ENCODE measurements at places on chromosomes 11 and 22.

DNA sequence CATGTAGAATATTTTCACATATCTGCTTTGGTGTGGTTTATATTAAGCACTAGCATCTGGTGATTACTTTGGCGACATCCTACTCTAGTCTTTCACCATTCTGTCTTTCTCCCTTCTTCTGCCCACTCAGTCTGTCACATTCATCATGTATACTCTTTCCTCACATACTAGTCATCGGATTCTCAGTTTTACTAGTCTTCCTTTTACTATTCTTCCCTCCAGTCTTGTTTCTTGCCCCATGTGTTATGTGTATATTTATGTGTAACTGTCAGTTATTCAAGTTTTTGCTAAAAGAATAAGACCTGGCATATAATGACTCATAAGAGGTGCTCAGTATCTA is 4.6 kb upstream of the DIXDC1 start:
- no peak for DNase-seq

GRCh38 chr22:42317691-42318547 is 47.5 kb upstream of the TCF20 start:
- DNase-seq: peak; percentile 33

DNA sequence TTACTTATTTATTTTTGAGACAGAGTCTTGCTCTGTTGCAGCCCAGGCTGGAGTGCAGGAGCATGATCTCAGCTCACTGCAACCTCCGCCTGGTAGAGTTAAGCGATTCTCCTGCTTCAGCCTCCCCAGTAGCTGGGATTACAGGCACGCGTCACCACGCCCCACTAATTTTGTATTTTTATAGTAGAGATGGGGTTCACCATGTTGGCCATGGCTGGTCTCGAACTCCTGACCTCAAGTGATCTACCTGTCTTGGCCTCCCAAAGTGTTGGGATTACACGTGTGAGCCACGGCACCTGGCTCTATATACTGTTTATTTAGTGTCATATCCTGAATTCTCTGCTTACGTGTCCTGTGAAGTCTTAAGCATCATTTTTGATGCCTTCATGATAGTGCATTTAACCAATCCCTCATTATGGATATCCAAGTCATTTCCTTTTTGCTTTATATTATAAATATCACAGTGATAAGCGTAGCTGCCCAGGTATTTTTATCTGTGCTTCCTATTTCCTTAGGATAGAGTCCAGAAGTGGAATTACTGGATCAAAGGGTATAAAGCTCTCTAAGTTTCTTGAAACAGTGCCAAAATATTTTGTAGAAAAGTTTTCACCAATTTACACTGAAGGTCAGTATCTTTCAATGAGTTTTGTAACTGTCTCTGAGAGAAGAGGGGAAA is 871 bp upstream of the SIDT2 start:
- DNase-seq: no peak

GRCh38 chr11:3865388-3866193 is 10.1 kb downstream of the STIM1 start:
- DNase-seq: peak; percentile 58

DNA sequence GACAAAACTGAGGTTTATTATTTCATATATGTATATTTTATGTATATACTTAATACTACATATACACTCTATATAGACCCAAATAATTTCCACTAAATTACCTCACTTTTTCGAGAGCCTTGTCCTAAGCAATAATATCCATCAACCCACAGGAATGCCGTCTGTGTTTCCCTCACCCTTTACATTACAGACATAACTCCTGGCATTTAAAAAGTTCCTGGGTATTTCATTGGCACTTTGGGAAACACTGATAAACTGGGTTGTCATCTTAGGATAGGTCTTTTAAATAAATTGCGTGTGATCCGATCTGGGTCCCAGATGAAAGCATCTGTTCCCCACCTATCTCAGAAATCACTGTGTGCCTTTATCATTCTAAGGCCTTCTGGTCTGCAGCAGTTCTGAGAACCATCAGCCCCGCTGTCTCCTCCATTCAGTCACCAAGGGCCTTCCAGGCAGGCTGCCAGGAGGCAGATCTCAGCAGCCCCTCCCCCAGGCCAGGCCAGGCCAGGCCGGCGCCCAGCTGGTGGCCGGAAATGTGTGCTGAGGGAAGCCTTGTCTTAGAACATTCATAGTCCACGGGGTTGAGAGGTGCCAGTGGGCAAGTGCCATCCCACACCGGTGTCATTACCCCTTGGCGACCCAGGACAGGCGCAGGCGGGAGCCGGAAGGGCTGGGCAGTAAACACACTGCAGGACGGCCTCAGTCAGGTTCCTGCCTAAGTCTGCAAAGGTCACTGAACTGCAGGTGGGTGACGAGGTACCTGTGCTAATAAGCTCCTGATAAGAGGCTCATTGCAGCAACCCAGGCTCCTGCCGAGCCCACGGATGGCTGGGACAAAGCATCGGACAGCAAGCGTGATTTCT is 3.3 kb downstream of the FGF19 start:
- peak; percentile 70 for DNase-seq

DNA sequence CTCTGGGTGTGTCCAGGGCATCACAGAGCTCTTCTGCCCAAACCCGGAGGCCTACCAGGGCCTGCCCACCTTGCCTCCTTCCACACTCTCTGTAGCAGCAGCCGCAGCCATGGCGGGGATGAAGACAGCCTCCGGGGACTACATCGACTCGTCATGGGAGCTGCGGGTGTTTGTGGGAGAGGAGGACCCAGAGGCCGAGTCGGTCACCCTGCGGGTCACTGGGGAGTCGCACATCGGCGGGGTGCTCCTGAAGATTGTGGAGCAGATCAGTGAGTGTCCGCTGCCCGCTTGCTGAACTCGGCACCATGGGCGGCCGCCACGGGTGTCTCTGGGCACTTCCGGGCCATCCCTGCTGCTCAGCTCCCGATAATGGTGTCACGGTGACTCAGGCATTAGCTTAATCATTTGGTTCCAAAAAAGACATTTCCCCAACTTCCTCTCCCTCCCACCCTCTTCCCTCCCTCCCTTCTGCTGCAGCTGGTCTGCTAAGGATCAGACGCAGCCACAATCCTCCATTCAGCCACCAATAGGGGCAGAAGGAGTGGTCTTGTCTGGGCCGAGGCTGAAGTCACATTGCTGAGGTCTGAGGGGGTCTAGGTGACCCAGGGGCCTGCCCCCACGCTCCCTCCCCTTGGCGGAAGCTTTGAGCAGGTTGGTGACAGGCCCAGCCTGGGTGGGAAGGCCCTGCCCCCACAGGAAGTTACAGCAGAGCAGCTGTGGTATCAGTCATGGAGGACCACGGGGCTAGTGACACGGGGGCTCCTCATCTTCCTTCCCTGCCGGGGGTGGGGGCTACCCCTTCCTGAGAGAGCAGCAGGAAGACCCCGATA is 950 bp downstream of the FERMT3 start:
- DNase-seq: peak; percentile 81

DNA sequence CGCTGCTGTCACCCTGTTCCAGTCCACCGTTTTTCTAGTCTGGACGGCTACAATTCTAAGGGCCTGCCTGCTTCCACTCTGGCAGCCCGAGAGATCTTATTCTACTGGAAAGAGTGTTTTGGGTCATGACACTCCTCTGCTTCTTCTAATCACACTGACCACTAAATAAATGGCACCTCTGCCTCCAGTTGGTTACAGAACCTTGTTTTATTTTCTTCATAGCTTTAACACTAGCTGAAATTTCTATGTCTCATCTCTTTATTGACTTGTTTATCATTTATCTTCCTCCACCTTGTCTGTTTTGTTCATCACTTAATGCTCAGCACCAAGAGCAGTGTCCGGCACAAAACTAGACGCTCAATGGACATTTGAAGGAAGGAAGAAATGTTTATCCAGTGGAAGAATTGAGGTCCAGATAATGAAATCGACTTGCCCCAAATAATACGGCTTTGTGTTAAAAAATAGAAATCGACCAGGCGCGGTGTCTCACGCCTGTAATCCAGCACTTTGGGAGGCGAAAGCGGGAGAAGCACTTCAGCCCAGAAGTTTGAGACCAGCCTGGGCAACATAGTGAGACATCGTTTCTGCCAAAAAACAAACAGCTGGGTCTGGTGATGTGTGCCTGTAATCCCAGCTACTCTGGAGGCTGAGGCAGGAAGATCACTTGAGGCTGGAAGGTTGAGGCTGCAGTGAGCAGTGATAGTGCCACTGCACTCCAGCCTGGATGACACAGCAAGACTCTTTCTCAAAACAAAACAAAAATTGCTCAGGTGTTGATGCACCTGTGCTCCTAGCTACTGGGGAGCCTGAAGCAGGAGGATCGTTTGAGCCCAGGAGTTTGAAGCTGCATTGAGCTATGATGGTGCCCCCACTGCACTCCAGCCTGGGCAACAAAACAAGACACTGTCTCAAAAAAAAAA is 693 bp upstream of the PRR14L start:
- DNase-seq: no peak

DNA sequence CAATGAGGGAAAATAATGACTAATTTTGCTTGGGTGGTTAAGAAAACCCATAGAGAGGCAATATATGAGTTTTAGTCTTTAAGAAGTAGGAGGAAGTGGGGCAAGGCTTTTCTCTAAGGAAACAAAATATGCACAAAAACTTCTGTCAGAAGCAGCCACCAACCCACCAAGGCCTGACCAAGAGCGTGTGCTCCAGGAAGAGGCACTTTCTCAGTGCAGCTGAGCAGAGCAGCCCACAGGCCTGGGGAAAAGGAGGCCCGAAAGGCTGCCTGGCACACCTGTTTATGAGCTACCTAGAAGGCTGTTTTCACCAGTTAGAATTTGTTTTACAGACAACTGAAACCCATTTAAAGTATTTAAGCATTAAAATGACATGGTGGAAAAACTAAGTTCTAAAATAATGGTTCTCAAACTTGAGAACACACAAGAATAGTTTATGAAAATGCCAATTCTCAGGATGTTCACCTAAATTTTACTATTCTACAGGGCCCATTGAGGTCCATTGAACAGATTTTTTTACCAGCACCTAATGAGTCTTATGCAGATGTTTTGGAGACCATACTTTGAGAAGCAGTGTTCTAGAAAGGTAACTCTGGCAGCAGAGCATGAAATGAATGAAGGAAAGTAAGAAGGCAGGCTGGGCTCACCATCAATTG is 160.5 kb upstream of the DDI1 start:
- DNase-seq: no peak

DNA sequence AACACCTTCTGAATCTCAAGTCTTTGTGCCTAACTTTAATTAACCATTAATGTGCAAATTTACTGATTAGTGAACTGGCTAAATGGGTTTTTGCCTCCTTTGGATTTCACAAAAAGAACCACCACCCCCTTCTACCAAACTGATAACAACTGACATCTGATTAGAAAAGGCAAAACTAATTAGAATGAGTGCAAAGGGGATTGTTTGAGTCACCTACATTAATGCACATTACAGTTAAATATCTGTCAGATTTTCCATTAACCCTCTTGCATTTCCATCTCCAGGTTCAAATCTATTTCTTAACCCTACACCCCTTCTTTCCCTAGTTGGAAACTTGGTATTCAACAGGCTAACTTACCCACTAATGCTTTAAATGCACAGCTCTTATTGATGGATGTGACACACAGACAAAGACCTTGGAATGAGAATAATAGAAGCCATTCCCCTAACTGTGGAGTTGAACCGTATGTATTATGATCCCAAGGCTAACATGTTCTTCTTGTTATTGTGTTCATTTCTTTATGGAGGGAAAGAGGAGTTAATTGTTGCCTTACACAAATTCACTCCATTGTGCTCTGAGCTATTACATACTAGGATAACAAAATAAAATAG is 161.5 kb upstream of the MTMR2 start:
- DNase-seq: no peak

DNA sequence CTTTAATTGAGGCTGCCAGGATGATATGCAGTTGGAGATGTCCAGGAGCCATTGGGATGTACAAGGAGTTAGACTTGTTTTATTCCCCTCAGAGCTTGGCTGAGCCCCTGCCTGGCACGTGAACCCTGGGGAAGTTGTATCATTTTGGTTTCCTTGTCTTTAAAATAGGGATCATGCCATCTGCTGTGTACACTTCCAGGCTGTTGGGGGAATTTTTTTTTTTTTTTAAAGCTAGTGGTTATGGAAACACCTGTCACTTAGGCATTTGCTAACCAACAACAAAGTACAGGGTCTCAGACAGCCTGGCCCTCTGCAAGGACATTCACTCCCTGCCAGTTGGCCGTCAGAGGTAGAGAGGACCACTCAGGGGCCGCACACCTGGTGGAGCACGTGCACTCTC is 8.5 kb upstream of the RAB1B start:
- no peak for DNase-seq

- no peak for DNase-seq
Observed at GRCh38 chr11:66739983-66740382, 11.0 kb upstream of the SPTBN2 start.

GRCh38 chr22:17446698-17447097 is 77.4 kb downstream of the CECR2 start:
- DNase-seq: no peak

DNA sequence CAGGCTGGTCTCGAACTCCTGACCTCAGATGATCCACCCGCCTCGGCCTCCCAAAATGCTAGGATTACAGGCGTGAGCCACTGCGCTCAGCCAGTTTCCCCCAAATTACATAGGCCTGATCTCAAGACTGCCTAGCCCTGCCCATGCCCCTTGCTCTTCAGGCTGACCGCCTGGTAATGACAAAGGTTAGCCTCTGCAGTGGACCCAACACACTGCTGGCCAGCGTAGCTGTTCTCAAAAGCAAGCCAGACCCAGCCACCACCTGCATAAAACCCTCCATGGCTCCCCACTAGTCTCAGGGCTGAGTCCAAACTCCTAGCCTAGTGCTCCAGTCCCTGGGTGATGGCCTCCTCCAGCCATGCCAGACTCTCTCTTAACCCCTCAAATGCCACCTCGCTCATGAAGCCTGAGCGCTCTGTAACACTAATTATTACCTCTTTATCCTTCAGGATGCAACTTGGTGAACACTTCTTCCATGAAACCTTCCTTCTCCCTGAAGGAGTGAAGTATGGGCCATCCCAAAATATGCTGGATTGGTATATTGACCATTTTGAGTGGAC is 836 bp upstream of the RSPH14 start:
- no peak for DNase-seq

DNA sequence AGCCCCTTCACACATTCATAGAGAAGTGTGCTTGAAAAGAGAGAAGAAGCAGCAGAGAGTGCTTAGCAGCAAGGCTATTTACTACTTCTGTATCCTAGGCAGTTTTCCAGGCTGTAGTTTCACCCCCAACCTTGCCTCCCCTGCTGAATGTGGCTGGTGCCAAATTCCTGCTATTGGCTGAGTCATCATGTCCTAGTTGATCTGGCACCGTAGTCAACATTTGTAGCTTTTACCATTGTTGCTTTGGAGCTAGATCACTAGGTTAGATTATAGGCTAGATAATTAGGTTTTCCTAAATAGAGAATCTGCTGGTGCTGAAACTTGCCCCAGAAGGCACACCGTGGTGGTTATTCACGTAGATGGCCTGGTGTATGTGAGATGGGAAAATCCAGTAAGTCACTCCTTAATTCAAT is 32.7 kb downstream of the ARHGAP42 start:
- peak; percentile 85 for DNase-seq

DNA sequence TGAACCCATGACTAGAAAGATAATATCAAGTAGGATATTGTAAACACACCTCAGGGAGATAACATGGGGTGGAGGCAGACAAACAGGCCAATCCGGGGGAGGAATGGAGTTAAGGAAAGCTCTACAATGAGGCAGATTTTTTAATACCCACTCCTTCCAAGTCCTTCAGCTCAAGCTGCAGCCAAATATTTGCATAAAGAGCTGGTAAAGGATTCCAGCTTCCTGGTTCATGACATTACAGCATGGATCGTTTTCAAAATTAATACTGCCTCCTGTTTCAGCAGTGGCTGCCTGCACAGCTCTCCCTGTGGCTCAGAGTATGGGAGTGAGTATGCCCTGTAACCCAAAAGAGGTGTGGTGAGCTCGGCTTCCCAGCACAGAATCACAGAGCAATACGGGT is 5.1 kb downstream of the POU2AF3 start:
- no peak for DNase-seq

- DNase-seq: peak; percentile 30
Observed at GRCh38 chr11:72191961-72192381, at the start of gene FOLR1. Gene FOLR1 (plus strand): TSS chr11:72192140. CDS start chr11:72192174, 34 bp downstream.
